ENCODE measurements at places on chromosomes 1 and 21. TPM values are rescaled to one million over a fixed set of nuclear protein-coding genes. Genes with fewer than 3 reads are reported as not detected.

The OR10J4 gene
- not detected for total RNA-seq

The CDC14A gene
- total RNA-seq = 13.3 TPM

- no peak for DNase-seq
These were observed 66.3 kb downstream of the RAVER2 start for GRCh38 chr1:64811131-64811530.

GRCh38 chr1:205610036-205610435 lies 21.8 kb downstream of the ELK4 start:
- no peak for DNase-seq

DNA sequence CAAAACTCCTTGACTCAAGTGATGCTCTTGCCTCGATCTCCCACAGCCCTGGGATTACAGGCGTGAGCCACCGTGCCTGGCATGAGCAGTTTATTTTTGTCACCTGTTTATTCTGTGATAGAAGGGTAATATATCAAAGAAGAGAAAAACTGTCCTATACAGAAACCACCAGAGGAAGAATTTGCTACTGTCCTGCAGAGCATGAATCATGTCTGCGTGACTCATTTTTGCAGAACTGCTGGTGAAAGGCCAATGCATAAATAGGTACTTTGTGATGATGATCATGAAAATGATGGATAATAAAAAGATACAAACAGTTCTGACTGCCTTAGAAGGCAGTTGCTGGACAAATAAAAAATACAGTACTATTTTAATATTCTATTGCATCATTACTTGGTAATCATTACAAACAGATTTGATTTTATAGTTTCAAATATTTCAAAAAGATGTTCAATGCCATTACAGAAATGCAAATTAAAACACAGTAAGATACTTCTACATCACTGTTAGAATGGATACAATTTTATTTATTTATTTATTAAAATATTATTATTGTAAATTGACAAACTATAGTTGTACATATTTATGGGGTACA lies 26.5 kb downstream of the RIPPLY3 start:
- no peak for DNase-seq

DNA sequence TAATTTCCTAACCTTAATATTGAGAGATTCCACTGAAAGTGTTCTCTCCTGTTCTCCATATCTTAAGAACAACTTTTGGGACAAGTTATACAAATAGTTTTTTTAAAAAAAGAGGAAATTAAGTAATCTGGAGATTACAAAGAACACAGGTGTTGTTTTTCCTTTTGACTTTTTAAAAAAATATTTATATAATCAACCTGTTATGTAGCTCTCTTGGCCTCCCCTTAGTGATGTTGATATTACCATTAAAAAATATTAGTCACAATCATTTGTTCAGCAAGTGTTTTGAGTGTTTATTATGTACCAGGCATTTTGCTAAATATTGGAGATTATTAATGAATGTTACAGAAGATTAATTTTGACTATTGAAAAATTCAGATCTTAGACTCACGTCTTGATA lies 8.1 kb downstream of the MAN1A2 start:
- DNase-seq = no peak

DNA sequence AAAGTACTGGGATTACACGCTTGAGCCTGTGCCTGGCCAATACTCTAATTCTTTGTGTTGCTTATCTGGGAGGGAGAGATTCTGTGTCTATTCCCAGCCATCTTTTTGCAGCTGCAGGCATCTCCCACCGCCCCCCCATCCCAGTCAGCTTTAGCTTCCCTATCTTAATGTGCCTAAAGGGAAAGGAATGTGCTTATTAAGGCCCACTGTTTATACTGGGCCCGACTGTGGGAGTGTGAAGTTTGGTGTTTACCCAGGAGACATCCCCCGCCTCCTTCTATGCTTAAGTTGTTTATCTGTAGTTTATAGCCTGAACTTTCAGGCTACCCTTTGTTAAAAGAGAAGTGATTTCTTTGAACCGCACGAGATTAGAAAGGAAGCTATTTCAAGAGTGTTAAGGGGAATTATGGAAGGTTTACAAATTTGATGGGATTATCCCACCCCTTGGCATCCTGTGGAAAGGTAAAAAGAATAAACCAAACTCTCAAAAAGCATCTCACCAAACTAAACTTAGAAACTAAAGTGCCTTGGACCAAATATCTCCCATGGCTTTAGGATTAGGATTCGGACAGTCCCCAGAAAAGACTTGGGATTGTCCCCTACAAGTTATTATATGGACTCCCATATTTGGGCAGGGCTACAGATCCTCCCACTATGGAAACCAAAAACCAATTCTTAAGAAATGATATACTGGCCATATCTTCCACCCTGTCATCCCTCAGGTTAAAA lies 25.5 kb upstream of the ZNF496 start:
- no peak for DNase-seq
